Activated T-helper 1 cell treated with Interleukin-2 at 50 U/mL for 16 hours (primary cell): ENCODE measurements at places on chromosomes 3 and 15.

DNA sequence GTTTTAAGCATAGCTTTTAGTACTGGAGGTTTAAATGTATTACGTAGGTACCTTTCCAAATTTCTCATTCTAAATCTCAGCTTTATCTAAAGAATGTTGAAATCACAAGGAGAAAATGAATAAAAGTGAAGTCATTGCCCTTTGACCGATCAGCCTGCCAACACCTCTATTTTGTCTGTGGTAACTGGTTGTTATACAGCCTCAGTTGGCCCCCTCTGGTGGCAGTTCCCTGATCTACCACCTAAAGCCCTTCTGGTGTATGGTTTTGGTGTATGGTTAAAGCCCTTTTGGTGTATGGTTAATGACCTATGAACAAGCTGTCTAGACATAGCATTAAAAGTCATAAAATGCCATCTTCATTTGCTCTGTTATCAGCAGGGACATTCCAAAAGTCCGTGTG is 378.2 kb upstream of the AZI2 start:
- DNase-seq, result no peak

- DNase-seq, result no peak
Observed at GRCh38 chr15:64979252-64979710, 10.4 kb downstream of the SPG21 start.

- no peak for DNase-seq
Observed at GRCh38 chr15:84979651-84980050, 2.0 kb upstream of the PDE8A start.

GRCh38 chr15:26759986-26760385 is 12.9 kb downstream of the GABRB3 start:
- no peak for DNase-seq

- no peak for DNase-seq
Observed at GRCh38 chr15:34700891-34701427, 53.8 kb downstream of the GJD2 start.

DNA sequence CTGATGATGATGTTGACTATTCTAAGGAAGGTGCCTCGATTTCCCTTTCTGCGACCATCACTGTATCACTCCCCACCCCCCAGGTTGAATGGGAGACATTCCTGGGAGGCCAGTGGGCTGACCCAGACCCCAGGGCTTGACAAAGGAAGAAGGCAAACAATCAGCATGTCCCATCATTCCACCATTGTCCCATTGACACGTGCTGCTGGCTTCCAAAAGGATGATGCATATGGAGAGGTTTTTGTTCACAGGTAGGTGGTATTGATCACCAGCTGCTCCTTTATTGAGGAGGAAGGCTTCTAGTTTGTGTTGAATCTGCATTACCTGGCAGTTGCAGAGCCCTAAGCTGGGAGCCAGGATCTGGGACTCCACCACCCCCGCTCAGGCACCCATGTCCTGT is 30.4 kb downstream of the RASGRF1 start:
- no peak for DNase-seq

DNA sequence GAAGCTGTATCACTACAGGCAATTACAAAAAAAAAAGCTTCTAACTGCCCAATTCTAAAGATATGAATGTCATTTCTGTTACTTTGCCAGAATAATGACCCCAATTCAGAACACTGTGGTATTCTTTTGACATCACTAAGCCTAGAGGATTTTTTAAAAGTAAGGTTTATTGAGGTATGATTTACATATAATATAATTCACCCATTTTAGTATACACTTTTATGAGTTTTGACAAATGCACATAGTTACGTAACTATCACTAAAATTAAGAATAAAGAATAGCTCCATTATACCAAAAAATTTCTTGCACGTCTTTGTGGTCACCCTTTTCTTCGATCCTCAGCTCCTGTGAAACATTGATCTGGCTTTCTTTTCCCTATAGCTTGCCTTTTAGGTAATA is 74.0 kb upstream of the PLSCR5 start:
- no peak for DNase-seq

DNA sequence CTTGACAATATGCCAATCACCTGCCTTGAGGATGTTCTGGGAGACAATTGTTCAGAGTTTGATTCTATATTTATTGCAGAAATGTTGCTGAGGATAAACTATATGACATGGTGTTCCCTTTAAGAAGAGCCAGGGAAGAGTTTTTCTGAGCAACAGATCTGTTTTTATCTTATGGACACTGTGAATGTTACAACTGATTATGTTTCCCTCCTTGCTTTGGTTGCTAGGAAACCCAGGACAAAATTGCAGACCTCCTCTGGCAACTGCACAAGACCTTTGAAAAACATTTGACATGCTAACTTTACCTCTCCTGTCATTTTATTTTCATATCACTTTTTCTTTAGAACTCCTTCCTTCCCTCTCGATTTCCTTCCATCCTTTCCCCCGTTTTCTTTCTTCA is 8.2 kb upstream of the TM6SF1 start:
- DNase-seq, result no peak

DNA sequence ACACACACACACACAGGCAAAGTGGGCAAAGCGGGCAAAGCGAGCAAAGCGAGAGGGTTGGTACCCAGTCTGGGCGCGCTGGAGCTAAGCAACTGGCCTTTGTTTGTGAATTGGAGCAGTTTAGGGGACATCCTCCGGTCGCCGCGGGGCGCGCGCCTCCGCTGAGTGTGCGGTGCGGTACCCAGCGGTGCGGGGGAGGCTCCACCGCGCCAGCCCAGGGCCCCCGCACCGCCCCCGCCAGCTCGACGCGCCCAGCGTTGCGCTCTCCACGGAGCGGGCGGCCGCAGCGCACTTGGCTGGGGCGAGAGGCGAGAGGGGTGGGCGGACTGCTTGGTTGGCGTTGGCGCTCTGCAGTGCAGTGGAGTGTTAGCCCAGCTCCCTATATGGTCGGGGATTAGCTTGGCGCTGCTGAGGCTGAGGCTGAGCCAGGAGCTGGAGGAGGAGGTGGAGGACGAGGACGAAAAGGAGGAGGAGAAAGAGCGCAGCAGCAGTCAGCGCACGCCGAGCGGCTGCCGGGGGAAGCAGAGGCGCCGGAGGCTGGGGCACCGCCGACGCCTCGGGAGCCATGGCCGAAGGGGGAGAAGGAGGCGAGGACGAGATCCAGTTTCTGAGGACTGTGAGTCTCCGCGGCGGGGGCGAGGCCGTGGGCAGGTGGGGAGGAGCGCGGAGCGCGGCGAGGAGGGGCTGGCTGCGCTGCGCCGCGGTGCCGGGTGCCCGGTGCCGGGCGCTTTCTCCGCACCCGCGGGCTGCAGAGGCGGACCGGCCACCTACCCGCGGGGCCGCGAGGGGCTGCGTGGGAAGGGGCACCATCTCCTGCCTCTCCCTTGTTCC is at the start of gene RYR3:
RYR3 (plus strand) TSS at position 487 of the 831 bp plus-strand sequence; CDS start at position 566, 79 bp downstream.
- no peak for DNase-seq

- no peak for DNase-seq
Observed at GRCh38 chr3:57981483-57982087, 26.6 kb upstream of the FLNB start.

DNA sequence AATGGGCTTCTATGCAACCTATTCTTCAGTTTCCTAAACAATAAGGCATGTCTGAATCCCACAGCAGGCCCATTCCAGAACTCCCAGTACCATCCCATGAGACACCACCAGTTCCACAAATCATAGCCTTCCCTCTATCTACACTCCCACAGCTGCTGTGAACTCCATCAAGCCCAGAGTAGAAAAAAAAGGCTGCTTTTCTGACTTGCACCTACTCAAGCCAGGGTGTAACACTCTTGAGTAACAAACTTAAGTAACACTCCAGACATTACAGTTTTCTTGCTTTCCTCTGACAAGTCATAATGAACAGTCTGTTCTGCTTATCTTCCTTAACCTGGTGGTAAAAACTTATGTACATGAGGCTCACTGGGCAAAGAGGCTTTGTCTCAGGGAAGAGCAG is 283.1 kb downstream of the NFKBIZ start:
- DNase-seq, result no peak

- DNase-seq, result no peak
Observed at GRCh38 chr3:55629432-55629831, 142.3 kb upstream of the WNT5A start.

DNA sequence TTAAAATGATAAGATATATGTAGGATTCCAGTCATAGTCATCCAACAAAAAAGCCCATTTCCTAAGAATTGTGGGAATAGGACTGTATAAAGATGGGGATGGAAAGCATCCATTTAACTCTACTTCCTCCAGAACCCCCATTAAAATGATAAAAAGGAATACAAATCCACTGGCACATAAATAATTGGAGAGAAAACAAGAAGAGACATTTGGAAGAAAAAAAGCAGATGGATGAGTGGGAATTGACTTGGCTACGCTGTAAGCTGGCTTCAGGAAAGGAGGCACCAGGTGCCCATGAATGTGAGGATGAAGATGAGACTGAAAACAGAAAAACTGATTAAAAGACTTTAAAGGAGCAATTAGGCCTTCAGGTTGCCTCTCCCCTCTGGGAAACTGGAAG is 91.8 kb downstream of the ST8SIA2 start:
- DNase-seq, result no peak

DNA sequence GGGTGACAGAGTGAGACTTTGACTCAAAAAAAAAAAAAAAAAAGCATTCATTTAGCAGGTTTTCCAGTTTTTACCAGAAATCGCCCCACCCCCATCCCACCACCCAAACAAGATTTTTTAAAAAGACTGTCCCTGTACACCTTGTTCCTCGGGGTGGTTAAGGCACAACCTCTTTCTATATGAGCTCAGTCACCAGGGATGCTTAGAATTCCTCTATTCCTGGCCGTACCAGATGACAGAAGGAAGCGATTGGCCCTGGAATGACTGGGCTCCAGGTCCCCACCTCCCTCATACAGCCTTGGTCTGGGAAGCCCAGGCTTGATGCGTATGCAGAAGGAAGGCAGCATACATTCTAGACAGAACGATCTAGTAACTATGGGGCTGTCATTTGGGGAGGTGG is 25.6 kb downstream of the IDH2 start:
- no peak for DNase-seq

GRCh38 chr15:31024330-31024729 is 32.9 kb upstream of the MTMR10 start:
- DNase-seq, result no peak

DNA sequence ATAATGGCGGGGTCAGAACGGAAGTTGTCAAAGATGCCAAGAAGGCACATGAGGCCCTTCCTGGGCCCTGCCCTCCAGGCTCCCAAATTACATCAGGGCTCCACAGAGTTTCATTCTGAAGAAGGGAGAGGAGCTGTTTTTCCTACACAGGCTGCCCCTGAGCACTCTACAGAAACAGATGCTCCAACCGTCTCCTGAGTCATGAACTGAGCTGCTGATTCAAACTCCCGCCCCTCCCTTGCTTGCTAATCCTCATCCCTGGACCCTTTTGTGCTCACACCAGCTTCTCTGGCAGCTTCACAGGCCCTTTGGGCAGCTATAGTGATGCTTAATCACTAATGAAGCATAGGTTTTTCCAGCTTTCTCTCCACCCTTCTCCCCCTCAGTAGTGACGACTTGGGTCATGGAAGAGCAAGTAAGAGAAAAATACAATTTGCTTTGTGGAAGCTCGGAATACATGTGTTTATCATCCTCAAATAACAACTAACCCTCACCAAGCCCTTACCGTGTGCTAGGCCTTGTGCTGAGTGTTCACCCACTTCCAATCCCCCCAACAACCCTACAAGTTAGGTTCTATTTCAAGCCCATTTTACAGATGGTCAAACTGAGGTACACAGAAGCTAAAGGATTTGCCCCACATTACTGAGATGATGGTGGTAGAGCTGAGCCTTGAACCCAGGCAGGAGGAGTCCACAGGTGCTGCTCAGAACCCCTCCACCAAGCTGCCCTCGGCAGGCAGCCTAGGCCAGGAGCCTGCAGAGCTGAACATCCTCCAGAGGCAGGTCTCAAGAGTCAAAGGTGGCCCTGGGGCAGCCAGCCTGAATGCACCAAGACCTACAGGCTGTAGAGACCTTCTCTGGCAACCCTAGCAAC is 21.9 kb downstream of the MEGF11 start:
- no peak for DNase-seq

DNA sequence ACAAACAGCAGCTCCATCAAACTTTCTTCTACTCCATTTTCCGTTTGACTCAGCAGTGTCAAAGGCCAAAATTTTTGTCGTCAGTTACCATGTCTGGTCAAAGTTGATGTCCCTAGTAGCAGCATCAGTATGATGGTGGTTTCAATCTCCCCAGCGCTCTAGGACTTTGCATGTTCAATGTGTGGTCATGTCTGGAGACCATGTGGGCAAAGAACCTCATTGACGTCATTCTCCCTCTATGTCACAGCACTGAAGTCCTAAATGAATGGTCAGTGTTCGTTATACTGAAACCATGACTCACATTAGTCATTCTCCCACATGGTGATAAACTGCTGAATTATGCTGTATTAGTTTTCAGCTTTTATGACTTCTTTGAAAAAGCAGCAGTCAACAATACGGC is 23.2 kb downstream of the SHC4 start:
- DNase-seq, result no peak

GRCh38 chr15:68417051-68417450 is 14.9 kb downstream of the ITGA11 start:
- DNase-seq, result no peak
